Stimulated activated CD4-positive, alpha-beta T cell treated with anti-CD3 and anti-CD28 coated beads, Interleukin-2, amount 100 ng/mL, for 24 hours (primary cell): ENCODE measurements at places on chromosomes 11 and 22.

- no peak for DNase-seq
Observed at GRCh38 chr11:82858556-82859091, 41.6 kb downstream of the PRCP start.

DNA sequence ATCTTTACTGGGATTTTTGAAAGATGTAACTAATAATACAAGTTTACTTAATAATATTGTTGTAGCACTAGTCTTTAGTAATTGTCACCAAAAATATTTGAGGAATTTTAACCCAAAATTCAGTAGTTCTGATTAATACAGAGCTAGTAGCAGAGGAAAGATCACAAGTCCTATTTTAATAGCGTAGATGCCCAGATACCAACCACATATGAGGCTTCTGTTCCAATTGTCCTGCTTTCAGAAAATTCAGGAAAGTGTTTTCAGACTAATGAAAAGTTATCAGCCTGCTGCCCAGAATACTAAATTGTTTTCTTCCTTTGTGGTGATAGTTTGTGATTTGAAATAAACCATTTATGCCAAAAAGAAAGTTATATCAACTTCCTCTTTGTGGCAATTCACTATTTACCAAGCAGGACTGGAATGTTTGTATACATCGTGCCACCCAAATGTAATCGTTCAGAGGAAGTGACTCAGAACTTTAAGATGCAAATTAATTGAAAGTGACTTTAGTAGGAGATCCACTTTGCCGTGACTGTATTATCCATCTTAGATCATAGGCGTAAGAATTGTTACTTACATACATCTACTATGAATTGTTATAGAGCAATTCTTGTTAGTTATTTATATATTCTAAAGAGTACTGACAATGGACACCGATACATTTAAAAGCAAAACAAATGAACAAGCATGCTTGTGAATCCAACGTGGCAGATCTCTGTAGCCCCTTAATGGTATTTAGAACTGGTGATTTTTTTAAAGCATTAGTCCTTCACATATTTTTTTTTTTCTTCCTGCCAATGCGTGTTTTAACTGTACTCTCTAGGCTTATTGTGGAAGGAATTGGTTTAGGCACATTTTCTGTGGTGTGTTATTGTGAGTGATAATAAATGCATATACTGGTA is 231.0 kb downstream of the DDX10 start:
- no peak for DNase-seq

DNA sequence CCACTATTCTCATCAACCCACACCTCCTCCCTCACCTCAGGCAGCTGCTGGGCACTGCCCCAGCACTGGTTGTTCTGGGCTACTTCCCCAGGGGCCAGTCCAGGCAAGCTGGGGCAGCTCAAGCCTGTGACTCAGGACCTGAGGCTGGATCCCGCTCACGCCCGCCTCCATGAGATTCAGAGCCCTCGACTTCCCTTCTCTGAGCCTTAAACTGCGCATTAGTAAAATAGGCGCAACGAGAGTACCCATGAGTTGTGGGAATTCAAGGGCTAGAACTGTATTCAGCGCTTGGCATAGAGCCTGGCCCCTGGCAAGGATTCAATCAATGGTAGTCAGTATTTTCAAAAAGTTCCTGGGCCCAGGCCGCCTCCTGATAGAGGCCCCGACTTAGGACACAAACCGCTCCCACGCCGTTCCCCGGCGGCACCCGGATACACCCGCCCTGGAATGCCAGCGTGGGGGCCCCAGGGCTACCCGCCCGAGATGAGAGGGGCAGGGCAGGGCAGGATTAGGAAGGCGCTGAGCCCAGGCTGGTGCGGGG is 723 bp upstream of the CD82 start:
- no peak for DNase-seq

GRCh38 chr11:36060926-36061325 is 117.1 kb downstream of the LDLRAD3 start:
- DNase-seq = no peak

DNA sequence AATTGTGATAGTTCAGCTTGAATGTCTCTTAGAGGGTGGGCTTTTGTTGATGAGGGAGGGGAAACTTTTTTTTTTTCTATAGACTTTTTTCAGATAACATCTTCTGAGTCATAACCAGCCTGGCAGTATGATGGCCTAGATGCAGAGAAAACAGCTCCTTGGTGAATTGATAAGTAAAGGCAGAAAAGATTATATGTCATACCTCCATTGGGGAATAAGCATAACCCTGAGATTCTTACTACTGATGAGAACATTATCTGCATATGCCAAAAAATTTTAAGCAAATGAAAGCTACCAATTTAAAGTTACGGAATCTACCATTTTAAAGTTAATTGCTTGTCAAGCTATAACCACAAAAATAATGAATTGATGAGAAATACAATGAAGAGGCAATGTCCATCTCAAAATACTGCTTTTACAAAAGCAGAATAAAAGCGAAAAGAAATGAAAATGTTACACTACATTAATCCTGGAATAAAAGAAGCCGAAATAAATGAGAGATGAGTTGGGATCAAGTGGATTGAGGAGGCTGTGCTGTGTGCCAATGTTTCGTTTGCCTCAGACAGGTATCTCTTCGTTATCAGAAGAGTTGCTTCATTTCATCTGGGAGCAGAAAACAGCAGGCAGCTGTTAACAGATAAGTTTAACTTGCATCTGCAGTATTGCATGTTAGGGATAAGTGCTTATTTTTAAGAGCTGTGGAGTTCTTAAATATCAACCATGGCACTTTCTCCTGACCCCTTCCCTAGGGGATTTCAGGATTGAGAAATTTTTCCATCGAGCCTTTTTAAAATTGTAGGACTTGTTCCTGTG is 3.9 kb downstream of the MALAT1 start:
- no peak for DNase-seq

GRCh38 chr11:8070417-8071115 is 10.4 kb upstream of the TUB start:
- no peak for DNase-seq

- no peak for DNase-seq
Observed at GRCh38 chr11:118320515-118320914, 16.0 kb downstream of the CD3E start.

GRCh38 chr22:21797444-21798221 is 62.0 kb upstream of the YPEL1 start:
- DNase-seq = no peak

DNA sequence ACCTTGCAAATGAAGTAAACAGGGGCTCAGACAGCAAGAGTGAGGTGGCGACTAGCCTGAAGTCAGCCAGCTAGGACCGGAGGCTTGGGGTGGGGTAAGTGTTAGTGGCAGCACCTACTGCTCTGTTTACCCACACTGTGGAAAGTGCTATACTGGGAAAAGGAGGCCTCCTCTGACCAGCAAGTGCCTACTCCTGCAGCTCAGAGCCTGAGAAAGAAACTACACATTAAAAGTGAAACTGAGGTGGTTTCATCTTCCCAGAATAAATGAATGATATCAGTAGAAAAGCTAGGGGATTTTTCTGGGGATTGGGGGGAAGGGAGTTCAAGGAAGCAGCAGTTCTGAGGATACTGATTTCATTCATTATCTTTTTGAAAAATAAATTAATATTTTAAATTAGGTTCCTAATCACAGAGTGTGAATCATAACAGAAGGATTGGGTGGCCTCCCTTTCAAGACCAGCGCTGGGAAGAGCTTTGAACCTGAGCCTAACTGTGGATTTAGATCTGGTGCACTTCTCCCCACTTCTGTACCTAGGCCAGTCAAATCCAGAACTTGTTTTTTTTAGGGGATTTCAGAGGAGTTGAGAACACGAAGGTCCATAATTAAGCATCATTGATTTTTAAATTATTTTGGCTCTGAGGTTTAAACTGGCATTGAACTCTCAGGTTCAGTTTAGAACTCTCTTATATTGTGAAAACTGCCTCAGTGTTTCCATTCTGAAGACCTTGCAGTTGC is 48.1 kb upstream of the GRAMD1B start:
- peak; percentile 63 for DNase-seq

DNA sequence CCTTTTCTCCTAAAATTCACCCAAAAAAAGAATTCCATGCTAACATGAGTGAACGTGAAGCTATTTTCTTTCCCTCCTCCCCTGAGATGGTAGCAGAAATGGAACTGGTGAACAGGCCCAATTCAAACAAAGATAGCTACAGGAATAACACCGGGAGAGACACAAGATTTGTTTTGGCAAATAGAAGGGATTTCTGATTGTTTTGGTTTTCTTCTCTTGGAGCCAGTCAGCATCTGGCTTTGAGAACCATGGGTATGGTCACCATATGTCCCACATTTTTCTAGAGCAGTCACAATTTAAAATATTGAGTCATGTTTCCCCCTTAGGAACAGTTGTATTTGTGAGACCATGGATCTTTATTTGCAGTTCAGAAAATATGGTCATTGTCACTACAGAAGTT is 214.1 kb downstream of the FAM76B start:
- DNase-seq = no peak
